ENCODE measurements at places on chromosomes 7 and 10.
A peak's percentile ranks its signal among the peaks of the same experiment; 100 is the strongest.

- no peak for DNase-seq
These were observed 29.2 kb downstream of the MYPN start for GRCh38 chr10:68138526-68138925.

GRCh38 chr7:9557853-9558252 lies 1124.4 kb downstream of the NXPH1 start:
- no peak for DNase-seq

GRCh38 chr7:124426621-124427020 lies 339.0 kb downstream of the GPR37 start:
- DNase-seq, result no peak

- no peak for DNase-seq
These were observed 11.9 kb downstream of the TMEM106B start for GRCh38 chr7:12222889-12223579.

DNA sequence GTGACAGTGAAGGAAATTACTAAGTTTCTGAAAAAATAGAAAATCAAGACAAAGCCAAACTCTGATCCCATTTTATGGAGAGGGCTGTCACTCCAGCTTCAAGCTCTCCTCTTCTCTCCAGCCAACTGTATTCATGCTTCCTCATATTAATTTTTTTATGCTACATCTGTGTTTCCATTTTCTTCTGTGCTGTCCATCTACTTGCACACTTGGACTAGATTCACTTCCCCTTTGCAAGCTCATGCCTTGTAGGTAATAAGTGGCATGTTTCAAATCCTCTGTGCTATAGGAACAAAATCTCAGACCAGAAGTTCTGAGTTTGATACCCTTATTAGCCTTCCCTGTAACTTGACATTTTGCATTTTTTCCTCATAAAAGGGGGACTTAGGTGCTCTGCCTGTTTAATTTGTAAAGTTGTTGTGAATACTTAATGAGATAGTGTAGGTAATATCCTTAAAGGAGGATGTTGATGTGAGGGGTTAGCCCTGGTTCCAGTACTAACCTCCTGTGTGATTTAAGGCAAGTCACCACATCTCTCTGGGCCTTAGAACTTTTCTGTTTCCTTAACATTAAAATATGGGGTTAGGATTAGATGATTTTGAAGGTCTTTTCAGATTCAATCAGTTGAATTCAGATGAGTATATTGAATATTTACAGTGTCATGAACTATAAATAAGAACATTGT lies 358.8 kb downstream of the BBS9 start:
- DNase-seq, result no peak

DNA sequence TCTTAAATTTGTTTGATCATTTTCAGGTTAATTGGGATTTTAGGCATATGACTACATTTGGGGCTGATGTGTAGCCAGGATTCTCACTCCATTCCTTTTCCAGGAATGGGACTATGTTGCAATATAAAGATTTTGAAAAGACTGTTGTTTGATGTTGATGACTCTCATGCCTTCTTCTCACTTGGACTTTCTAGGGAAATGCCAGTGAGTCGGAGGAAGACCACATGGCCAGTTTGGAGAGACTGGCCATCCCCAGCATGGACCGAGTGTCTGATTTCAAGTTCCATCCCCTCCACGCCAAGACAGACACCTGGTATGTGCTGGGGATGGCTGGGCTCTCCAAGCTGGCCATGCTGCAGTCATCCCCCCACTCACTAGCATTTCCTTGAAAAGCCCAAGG lies 5.5 kb downstream of the IGFBP3 start:
- DNase-seq, result peak; percentile 40

DNA sequence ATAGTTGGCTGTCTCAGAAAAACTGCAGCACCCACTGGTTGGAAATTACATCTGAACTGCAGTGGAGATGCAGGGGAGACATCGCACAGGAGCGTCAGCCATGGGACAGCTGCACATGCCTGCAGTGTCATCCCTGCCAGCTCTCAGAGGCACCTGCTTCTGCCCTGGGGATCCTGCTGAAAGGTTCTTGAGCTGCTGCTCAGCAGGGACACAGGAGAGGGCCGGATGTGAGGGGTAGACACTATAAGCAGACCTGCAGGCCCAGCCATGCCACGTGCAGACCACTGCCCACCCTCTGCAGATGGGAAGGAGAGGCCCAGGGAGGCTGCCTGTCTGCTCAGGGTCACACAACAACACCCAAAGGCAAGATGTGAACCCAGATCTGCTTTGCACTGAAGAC lies 601.4 kb downstream of the DNAJB6 start:
- no peak for DNase-seq

GRCh38 chr10:129511086-129511485 lies 44.0 kb downstream of the MGMT start:
- no peak for DNase-seq

GRCh38 chr7:36245684-36246299 lies 92.7 kb downstream of the EEPD1 start:
- no peak for DNase-seq

GRCh38 chr10:62017491-62017870 lies 116.0 kb downstream of the ARID5B start:
- peak; percentile 66 for DNase-seq

GRCh38 chr7:139683137-139683921 lies 94.5 kb downstream of the HIPK2 start:
- DNase-seq, result peak; percentile 52

DNA sequence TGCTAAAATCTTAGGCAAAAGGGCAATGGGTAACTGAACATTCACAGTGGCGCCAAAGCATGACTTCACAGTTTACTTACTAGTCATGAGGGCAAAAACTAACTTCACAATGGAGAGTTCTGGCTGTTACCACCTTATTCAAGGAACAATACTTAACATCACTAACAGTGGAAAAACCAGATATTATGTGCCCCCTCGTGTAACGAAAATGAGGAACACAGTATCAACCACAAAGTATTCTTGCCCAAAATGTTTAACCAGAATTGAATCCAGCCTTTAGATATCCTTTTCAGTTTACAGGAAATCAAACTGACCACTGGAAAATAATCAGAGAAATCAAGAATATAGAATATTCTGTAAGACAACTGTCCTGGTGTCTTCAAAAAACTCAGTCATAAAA lies 9.5 kb downstream of the C7orf25 start:
- no peak for DNase-seq

Data from fibroblast of mammary gland (primary cell).